Activated CD4-positive, CD25-positive, alpha-beta regulatory T cell treated with anti-CD3 and anti-CD28 coated beads, Interleukin-2, amount 50 U/mL, for 72 hours (primary cell): ENCODE measurements at places on chromosomes 12 and 14.

DNA sequence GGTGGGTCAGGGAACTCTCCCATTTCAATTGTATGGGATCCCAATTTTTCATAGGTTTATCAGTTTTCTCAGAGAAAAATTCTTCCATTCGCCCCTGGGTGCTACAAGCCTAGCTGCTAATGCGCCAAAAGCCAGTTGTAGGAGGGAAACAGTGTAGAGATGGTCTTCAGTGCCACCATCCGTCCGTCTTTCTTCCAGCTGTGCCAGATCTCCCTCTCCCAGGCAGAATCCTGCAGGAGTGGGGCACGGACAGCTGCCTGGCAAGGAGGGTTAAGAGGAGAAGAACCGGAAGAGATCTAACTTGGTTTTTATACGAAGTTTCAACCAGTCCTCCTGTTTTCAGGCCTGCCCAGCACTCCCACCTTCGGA lies 38.9 kb upstream of the FUT8 start:
- DNase-seq, result no peak

DNA sequence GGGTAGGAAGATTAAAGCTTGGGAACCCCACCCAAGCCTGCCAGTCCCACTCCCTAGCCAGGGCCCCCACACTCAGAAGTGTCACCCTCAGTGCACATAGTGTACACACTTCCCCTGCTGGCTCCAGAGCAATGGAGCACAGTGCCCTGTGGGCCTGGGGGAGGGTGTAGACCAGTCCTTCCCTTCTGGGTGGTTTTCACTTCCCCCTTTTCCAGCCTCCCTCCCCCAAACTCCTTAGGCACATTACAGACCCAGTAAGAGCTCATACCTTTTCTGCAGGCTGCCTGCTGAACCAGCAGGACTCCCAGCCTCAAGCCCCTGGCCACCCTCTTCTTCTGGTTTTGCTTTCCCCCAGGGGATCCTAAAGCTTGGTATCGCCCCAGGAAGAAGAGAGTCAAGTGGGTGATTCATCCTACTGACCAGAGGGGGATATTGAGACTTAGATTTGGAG lies at the start of gene ZNF385A:
Gene ZNF385A (minus strand): TSS at position 143 of the 451 bp plus-strand sequence. CDS start 219 bp downstream, outside the sequence.
- no peak for DNase-seq

DNA sequence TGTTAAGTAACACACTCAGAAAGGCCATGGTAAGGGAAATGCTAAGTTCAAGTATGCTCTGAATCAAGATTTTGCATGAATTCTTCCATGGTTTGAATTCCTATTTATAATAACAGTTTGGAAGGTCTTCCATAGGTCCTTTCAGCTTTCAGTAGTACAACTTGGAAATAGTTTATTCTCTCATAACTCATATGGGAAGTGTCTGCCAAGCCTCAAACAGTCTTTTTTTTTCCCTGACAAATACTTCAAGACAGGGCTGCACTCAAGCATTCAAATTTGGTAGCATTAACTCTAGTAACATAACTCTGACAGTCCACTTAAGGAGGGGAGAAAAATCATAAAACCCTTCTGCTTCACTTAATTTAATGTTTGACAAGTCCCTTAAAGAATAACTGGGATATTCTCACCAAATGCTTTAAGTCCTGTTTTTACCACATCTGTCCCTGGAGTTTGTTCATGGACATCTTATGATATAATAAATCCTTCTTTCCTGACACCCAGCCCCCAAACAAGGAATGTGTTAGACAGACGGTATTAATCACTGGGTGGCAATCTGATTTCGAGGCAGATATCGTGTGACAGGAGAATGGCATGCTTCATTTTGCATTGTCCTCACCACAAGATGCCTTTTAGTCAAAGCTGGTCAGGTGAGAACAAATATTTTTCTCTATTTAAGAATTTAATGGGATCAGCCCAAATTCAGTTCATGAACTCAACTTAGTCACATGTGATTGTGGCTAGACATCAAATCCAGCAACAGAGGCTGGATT lies 165.7 kb downstream of the BMP4 start:
- no peak for DNase-seq

DNA sequence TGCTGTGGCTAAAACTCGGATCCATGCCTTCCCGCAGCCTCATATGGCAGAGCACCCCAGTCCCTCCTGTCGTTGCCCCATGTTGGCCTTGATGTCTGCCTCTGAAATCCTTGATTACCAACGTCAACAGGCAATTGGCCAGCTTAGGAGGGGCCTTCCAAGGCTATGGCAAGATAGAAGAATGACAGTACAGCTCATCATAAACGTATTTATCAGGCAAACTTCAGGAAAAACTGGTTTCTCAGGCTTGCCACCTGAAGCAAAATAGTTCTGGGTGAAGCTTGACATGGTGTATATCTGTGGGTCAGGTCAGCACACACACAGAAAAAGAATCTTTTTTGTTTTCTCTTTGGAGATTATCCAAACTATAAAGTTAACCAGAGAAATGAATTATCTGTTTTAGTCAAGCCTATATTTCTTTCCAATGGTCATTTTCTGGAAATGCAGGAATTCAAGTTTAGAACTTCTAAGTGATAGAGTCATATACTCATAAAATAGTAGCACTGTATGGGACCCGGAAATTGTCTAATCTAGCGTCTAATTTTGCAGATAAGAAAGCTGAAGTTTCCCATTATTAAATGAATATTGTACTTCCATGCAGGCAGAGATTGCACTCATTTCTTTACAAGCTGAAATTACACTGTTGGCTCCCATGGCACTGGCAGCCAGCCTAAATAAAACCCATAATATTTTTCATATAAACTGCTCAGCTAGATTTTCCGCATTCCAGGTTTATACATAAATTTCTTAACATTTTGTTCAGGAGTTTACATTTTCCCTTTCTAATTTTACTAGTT lies 24.4 kb upstream of the DUSP16 start:
- no peak for DNase-seq
